ENCODE measurements at places on chromosomes 5 and 9. TPM values are rescaled to one million over a fixed set of nuclear protein-coding genes. Genes with fewer than 3 reads are reported as not detected.

DNA sequence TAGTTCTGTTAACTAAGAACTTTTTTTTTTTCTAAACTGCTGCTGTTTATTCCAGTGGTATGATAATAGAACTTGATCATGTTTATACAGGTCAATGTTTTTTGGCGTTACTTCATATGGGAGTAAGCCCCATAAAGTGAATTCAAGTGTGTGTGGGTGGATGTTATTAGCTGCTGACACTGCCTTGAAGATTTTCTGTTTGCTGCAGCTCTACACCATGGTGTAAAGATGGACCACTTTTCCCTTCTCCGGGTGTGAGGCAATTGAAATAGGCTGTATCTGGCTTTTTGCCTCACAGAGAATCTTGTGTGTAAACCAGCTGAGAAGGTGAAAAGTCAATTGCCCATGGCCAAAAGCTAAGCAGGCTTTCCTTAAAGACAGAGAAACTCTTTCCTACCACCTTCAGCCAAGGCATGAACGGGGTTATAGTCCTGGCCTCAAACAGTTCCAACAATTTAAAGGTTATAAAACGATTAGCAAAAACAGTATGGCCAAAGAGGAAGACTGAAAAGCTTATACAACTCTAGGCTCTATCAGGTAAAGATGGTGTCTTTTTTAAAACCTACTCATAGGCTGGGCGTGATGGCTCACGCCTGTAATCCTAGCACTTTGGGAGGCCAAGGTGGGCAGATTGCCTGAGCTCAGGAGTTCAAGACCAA is 33.9 kb upstream of the ABCA1 start:
- DNase-seq = no peak

GRCh38 chr9:133980864-133981588 is 11.1 kb downstream of the VAV2 start:
- no peak for DNase-seq

DNA sequence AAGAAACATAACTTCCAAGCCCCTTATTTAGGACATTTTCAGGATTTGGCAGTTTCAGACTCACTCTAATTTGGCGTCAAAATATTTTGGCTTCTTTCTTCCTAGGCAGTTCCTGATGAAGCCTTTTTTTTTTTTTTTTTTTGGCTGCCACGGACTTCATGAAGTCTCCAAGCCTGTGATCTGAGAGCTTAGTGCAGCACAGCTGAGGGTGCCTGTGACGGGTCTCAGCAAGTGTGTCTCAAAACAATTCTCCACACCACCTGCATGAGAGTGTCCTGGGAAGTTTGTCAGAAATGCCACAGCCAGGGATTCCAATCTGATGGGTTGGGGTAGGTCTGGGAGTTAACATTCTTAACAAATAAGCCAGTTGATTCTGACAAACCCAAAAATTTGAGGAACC is 6.0 kb upstream of the ESM1 start:
- no peak for DNase-seq

GRCh38 chr5:109788596-109788995 is 98.9 kb downstream of the MAN2A1 start:
- no peak for DNase-seq

The ENTR1 gene
- total RNA-seq = 20.4 TPM

- DNase-seq = no peak
These were observed 44.3 kb upstream of the EXOC3 start for GRCh38 chr5:398475-399295.

The DDX46 gene
- total RNA-seq = 50.5 TPM

- DNase-seq = no peak
These were observed 273.7 kb downstream of the CETN3 start for GRCh38 chr5:90135779-90136378.

GRCh38 chr9:8208465-8208864 is 408.9 kb upstream of the DMAC1 start:
- no peak for DNase-seq

DNA sequence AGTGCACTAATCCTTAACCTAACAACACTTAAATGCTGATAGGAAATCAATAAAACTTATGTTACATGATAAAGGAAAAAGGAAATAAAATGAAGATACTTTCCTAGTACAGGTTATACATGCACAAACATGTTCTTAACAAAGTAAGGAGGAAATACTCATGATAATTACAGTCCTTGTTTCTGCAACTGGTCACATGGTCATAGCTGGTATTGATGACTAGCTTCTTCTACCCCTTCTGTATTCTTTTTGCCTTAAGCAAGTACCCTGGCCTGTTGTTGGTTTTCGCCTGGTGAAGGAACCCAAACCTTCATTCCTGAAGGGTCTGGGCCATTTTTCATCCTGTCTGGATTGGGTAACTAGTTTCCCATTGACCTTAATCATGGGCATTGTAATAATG is 93.7 kb upstream of the FBN2 start:
- DNase-seq = no peak

GRCh38 chr9:8668751-8669150 is 869.2 kb upstream of the DMAC1 start:
- DNase-seq = no peak

DNA sequence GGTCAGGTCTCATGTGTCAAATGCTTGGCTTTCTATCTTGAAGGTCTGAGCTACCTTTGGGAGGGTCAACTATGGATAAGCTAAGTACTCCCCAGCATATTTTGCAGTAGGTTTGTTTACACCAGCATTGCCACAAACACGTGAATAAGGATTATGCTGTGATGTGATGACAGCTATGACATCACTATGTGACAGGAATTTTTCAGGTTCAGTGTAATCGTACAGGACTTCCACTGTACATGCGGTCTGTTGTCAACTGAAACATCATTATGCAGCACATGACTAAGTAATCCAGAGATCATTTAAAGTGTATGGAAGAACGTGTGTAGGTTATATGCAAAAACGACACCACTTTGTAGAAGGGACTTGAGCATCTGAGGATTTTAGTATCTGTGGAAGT is 104.0 kb downstream of the FSTL4 start:
- DNase-seq = no peak

GRCh38 chr5:107868650-107869409 is 198.1 kb upstream of the EFNA5 start:
- no peak for DNase-seq

DNA sequence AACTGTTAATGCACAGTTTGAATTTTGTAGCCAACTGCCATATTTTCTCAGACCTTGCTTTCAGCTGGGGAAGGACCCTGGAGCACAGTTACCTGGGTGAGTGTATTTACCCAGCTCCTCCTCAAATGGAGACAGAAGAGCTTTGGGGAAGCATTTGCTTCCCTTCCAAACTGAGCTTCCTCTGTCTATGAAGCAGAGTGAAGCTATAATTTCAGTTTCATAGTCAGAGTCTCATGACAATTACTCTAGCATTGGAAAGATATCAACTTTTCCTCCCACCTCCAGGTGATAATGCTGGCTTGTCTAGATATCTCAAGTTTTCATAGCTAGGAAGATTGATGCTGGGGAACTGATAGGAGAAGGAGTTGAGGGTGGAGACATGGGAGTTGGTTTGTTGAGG is 406.4 kb upstream of the CLINT1 start:
- no peak for DNase-seq

GRCh38 chr5:179162351-179163235 is 102.4 kb downstream of the ZNF354C start:
- no peak for DNase-seq

All from urinary bladder (tissue), 4 donors.